Mesenchymal stem cell (in vitro differentiated cells and primary cell): ENCODE measurements at places on chromosomes 13 and 19.

GRCh38 chr13:32297206-32297605 is 18.0 kb downstream of the ZAR1L start:
- no peak for DNase-seq

DNA sequence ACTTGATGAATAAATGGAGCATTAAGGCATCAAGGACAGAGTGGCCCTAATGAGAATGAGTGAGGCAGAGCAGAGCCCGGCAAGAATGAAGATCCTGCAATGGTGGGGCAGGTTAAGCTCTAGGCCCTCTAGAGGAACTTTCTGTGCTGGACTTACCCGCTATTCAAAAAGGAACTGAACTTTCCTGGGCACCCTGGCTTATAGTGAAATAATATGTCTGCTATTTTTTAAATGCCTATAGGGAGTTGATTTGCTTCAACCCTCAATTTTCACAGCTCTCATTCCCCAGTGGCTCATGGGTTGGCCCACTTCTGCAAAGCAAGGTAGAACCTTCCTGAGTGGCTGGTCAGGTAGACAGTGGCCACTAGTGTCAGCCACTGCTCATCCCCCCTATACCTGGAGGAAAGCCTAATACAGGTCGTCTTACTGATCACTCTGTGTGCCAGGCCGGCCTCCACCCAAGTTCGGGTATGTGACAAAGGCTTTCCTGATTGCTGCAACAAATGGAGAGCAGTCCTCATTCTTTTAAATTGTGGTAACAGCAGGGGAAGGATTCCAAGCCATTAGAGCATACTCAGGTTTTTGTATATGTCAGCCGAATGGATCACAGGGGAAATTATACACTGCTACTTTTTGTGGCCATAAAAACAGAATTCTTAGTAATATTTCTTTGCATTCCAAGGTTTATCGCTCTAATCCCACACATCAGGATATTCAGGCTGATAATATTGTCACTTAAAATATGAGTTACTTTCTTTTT is 103.0 kb downstream of the KL start:
- DNase-seq: no peak

GRCh38 chr13:56988543-56988942 is 152.2 kb upstream of the PRR20A start:
- peak; percentile 3 for DNase-seq

GRCh38 chr13:75442736-75443234 is 39.2 kb downstream of the TBC1D4 start:
- peak; percentile 27 for DNase-seq

DNA sequence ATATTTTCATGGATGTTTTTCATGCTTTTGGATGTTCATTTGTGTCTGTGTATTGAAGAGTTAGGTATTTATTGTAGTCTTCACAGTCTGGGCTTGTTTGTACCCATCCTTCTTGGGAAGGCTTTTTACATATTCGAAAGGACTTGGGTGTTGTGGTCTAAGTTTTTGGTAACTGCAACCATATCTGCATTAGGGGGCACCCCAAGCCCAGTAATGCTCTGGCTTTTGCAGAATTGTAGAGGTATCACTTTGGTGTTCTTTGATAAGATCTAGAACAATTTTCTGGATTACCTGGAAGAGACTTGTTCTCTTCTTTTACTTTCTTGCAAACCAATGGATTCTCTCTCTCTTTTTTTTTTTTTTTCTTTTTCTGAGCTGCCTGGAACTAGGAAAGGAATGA is 581.3 kb downstream of the DACH1 start:
- DNase-seq: peak; percentile 9

- no peak for DNase-seq
Measured at GRCh38 chr19:33618884-33619283, 2.9 kb upstream of the CHST8 start.

GRCh38 chr13:33544308-33544707 is 258.8 kb upstream of the STARD13 start:
- no peak for DNase-seq

- no peak for DNase-seq
Measured at GRCh38 chr13:105291987-105292386, 1243.5 kb downstream of the EFNB2 start.

GRCh38 chr19:46186717-46187101 is 38.7 kb downstream of the IGFL2 start:
- no peak for DNase-seq

DNA sequence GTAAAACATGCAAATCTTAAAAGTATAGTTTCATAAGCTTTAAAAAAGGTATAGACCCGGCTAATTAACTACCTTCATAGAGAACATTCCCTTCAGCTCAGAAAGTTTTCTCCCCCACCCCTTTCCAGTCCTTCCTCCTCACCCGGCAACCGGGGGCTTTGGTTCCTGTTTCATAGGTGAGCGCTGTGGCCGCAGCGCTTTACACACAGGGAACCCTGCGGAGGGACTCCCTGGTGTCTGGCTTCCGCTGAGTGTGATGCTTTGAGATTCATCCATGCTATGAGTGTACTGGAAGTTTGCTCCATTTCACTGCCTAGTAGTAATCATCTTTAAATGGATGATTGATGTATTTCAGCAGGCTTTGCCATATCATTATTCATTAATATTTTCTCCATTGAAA is 26.0 kb upstream of the PABPC3 start:
- no peak for DNase-seq

GRCh38 chr13:94228763-94229162 is 250.7 kb downstream of the DCT start:
- no peak for DNase-seq
